ENCODE measurements at places on chromosomes 3 and 15.

DNA sequence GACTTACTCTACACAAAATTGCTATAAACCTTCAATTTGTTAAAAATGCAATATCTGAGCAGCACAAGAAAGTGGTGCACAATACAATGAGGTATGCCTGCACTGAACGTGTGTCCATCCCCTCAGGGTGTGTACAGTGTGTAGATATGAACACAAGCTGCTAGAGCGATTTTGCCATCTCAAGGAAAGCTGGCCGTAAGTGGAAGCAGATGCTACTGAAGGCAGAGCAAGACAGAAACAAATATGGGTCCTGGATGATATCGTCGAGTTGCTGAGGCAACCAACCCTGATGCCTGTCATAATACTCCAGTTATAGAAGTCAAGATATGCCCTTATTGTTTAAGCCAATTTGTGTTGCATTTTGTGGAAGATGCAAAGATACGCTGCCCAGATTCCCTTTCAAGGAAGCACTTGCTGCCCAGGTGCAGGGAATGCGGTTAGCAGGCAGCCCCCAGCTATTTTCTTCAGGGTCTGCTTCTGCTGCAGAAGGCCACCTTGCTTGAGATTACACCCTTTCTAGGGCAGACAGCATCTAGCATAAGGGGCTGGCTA, 25.8 kb upstream of the EHHADH start:
- DNase-seq: no peak

DNA sequence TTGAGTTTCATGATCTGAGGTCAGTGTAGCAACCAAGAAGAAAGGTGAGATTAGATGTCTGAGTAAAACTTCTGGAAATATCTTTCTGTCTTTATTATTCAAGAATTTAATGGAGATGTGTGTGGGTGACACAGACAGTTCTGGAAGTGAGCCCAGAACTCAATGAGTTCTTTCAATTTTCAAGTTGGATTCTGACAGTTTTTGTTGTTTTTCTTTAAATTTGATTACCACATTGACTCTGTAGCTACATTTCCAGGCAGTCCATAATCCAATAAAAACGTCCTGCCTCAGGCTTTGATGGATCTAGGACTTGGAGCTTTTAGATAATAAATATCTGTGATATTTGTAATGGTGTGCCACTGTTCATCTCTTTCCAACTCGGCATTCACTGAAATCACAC, 3.9 kb upstream of the PARP14 start:
- no peak for DNase-seq

GRCh38 chr3:108407886-108408285, 102.5 kb downstream of the MYH15 start:
- no peak for DNase-seq

DNA sequence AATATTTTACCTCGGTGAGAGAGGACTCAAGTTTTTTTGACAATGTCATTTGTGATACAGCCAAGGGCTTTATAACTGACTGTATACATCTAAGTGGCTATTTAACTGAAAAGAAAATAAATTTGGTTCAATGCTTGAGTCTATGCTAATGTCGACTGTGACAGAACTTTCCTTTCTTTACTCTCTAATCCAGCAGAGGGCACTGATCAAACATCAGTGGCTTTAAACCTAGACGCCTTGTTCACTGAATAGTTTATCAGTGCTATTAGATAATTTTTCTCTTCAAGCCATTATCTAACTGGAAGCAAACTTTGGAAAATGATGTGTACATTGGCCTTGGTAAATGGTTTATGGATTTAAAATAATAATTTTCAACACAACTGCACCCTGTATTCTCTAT, 285.1 kb downstream of the CHL1 start:
- no peak for DNase-seq

DNA sequence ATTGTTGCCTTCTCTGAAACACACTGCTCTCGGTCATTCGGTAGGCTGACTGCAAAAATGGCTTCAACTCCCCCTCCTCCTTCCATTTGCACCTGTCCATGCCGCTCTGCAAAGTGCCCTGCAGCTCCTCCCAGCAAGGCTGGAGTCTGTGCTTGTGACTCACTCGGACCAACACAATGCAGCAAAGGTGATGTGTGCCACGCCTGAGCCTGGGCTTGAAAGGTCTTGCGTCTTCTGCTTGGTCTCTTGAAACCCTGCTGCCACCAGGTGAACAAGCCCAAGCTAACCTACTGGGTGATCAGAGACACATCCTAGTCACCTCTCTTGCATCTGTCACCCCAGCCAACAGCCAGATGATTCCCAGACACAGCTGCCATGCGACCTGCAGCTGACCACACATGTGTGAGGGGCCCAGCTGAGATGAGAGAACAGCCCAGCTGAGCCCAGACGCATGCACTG, 71.1 kb downstream of the MGLL start:
- DNase-seq: no peak

DNA sequence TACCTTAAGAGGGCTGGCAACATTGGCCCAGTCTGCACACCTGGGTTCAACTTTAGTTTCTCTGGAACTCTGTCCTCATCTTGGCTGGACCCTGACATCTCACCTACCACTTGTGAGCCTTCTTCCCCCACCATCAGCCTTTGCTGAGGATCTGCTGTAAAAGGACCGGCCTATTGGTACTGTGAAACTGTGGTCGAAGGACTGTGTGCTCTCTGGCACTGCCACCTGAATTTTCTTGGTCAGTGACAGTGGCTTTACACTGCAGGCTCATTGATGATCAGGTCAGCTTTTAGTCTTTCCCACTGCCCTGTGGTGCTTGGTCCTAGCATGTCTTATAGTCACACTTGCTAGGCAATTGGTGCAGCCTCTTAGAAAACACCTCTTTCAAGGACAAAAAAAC, 86.9 kb downstream of the PEX5L start:
- DNase-seq: no peak

DNA sequence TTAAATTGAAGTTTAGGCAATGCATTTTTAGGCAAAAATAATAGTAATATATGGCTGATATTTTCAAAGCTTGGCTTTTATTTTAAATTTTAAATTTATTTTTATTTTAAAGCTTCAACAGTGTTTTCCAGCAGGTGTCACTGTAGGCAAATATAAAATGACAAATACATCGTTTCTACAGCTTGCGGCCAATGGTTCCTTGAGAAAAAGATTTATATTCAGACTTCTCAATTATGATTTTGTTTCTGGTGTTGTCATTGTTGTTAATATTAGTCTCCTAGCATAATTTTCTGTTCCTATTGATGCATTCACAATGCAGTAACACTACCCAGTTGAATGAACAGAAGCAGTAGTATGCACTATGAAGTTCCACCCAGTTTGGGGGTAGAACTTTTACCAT, 220.7 kb upstream of the DNAJC19 start:
- no peak for DNase-seq

GRCh38 chr15:71515375-71516186, 294.8 kb upstream of the NR2E3 start:
- DNase-seq: no peak

Measured in naive thymus-derived CD4-positive, alpha-beta T cell (primary cell).